ENCODE measurements at places on chromosomes 12 and 14.
A peak's percentile ranks its signal among the peaks of the same experiment; 100 is the strongest.

DNA sequence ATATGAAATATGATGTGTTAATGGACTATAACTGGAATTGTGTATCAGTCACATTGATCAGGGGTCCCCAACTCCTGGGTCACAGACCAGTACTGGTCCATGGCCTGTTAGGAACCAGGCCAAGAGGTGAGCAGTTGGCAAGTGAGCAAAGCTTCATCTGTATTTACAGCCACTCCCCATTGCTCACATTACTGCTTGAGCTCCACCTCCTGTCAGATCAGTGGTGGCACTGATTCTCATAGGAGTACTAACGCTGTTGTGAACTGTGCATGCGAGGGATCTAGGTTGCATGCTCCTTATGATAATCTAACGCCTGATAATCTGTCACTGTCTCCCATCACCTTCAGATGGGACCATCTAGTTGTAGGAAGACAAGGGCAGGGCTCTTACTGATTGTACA lies 72.3 kb downstream of the CDK17 start:
- peak; percentile 40 for DNase-seq

DNA sequence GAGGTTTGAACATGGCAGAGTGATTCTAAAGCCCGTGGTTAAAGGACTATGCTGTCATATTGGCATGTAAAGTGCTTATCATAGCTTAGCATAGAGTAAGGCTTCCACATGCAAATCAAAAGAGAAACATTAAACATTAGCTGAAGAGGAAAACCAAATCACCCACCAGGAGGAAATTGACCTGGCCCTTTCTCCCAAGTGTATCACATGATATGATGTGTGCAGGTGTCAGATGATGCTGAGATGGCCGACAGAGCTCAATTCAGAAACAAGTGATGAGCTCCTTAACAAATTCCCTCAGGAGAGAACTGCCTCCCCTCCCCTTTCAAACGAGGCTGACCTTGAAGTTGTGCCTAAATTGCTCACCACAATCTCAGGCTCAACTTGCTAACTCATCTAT lies 217.1 kb upstream of the BTG1 start:
- no peak for DNase-seq

- DNase-seq = no peak
Measured at GRCh38 chr12:86249851-86250250, 6.3 kb downstream of the MGAT4C start.

- DNase-seq = no peak
Measured at GRCh38 chr14:103867523-103867953, 20.2 kb upstream of the PPP1R13B start.

DNA sequence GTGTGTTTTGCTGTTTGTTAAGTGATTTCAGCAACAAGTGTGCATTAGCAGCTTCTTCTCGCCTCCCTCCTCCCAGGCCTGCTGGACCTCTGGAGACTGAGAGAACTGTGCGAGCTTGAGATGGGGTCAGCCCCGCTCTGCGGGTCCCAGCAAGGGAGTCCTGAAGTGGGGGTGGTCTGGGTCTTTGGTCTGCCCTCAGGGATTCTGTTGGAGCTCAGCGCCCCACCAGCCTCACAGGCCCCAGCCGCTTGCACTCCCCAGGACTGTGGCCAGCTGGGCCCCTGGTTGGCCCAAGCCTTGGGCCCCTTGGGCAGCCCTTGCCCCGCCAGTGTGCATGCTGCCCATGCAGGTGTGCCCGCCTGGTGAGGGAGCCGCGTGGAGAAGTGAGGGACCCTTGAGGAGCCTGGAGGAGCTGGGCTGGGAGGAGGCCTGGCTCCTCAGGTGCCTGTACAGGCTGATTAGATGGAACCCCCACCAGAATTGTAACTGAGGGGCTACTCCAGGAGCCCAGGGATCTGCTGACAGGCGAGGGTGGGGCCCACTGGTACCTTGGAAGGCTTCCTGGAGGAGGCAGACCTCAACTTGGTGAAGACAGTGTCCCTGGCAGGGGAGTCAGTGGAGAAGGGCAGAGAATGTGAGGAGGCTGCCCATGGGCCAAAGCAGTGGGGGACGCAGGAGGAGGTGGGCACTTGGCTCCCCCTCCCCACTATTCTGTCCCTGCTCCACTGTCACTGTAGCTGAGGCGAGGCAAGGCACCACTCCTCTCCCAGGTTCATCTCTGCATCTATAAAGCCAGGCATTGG lies 56.7 kb downstream of the BEGAIN start:
- no peak for DNase-seq

DNA sequence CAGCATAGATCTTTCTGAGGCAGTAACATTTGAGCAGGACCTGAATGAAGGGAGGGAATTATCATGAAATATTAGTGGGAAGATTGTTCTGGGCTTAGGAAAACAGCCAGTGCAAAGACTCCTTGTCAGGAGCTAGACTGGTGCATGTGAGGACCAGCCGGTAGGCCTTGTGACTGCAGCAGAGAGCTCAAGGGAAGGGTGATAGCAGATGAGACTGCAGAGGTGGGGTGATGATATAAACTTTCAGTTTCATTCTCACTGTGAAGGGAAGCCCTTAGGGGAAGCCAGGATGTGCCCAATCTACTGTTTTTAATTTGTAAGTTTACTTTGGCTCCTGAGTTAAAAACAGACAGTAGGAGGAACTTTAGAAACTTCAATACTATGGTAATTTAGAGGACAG lies 12.4 kb downstream of the IL22 start:
- DNase-seq = no peak

DNA sequence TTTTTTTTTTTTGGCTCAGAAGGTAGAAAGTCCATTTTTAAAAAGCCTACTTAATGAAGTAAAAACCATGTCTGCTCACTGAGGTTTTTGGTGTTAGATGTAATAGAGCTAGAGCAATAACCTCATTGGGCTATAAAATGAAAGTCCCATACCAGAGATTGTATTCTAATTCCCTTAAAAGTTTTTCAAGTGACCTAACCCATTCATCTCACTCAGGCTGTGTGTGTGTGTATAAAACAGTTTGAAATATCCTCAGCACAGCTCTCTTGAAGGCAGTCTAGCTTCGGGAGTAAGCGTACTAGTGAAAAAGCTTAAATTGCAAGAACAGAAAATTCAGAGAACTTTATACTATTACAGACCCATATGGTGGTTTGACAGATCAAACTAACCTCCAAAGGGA lies 313.8 kb downstream of the CEP128 start:
- DNase-seq = no peak

GRCh38 chr14:81113176-81113575 lies 107.6 kb downstream of the GTF2A1 start:
- DNase-seq = no peak

GRCh38 chr12:126551869-126552268 lies 1486.6 kb downstream of the AACS start:
- DNase-seq = no peak

DNA sequence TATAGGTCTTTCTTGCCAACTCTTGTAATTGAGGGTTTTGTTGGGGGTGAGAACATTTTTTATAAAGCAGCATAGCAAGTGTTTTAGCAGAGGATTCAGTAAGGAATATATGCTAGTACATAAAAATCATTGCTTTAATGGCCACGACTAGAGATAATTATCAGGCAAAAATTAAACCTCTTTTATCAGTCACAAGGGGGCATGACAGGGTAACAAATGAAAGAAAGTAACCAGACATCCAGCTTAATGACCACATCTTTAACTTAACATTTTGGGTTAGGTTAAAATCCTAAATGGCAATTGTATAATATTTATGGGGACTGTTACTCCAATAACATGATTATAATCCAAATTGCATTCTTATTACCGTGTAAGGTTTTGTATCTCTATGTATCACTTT lies 119.6 kb downstream of the LRRIQ1 start:
- peak; percentile 55 for DNase-seq

- DNase-seq = no peak
Measured at GRCh38 chr14:75310295-75311111, 31.9 kb downstream of the FOS start.

DNA sequence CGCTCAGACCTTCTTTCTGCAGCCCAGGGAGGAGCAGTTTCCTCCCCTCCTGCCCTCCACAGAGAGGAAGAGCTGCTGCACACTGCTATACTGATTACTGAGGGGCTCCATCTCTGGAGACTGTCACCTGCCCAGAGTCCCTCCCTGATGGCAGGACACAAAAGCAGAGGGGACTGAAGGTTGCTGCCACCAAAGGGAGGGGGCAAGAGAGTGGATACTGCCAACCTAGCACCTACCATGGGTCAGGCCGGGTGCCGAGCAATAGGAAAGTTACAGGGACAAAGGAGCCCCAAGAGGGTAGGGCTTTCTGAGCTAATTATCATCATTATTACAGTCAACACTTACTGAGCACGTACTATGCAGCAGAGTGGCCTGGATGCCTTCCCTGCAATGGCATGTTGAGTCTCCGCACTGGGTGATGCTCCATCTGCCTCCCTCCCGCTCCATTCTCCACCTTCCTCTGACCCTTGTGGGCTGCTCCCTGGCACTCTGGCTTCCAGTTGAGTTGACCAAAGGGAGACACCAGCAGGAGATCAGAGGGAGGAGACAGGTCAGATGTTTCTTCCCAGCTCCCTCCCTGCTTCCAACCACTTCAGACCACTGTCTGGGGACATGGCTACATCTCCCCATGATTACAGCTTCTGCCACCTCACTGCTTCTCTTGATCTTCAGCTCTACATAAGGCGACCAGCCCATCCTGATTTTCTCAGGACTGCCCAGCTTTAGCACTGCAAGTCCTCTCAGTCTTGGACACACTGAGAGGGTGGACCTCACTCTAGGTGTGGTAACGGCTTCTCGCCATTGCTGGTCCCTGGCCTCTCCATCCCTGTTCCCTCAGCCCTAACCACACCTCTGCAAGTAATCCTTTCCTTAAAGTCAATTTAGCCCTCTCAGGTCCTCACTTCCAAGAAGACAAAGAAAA lies 2.6 kb upstream of the KRT79 start:
- no peak for DNase-seq

- no peak for DNase-seq
Measured at GRCh38 chr14:70180718-70181117, 8.0 kb downstream of the SLC8A3 start.

GRCh38 chr14:60317609-60318008 lies 68.6 kb downstream of the PPM1A start:
- DNase-seq = no peak

- peak; percentile 49 for DNase-seq
Measured at GRCh38 chr12:23376238-23376637, 573.2 kb downstream of the SOX5 start.

DNA sequence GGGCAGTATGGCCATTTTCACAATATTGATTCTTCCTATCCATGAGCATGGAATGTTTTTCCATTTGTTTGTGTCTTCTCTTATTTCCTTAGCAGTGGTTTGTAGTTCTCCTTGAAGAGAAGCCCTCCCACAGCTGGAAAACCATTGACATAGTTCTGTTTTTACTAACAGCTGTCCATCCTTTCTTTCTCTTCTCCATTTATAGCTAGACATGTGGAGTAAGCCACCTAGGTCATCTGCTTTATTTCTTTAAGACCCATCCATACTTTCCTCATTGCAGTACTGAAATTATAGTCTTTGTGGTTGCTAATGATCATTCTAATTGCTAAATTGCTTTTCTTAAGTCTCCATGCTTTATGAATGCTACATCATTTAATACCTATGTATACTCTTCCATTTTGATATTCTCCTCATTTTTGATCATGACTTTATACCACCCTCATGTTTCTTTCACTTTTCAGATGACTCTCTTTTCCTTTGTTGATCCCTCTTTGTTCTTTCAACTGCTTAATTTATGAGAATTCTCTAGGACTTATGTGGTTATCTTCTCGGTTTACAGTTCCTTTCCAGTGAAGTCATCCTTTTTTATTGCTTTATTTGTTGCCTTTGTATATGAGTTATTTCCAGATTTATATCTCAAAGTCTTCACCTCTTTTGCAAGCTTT lies 114.2 kb downstream of the PCNX1 start:
- no peak for DNase-seq

DNA sequence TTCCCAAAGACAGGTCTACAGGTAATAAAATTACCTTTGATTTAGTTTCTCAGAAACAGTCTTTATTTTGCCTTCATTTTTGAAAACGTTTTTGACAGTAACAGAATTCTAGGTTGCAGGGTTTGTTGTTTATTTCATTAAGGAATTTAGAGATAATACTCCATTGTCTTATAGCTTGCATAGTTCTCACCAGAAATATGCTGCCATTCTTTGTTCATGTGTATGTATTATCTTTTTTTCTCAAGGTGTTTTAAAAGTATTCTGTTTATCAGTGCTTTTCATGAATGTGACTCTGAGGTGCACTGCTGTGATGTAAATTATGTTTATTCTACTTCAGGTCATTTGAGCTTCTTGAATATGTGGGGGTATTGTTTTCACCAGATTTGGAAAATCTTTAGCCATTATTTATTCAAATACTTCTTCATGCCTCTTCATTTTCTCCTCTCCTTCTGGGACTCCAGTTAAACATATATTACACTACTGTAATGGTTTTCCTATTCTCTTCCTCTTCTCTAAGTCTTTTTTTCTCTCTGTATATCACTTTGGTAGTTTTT lies 32.7 kb downstream of the ZNF605 start:
- DNase-seq = no peak

- no peak for DNase-seq
Measured at GRCh38 chr14:101833045-101833444, 71.5 kb downstream of the PPP2R5C start.

GRCh38 chr12:42810006-42810405 lies 220.5 kb upstream of the PRICKLE1 start:
- no peak for DNase-seq

GRCh38 chr12:64004641-64005040 lies 160.1 kb downstream of the SRGAP1 start:
- no peak for DNase-seq

- no peak for DNase-seq
Measured at GRCh38 chr14:53954551-53955228, 1.9 kb downstream of the BMP4 start.

DNA sequence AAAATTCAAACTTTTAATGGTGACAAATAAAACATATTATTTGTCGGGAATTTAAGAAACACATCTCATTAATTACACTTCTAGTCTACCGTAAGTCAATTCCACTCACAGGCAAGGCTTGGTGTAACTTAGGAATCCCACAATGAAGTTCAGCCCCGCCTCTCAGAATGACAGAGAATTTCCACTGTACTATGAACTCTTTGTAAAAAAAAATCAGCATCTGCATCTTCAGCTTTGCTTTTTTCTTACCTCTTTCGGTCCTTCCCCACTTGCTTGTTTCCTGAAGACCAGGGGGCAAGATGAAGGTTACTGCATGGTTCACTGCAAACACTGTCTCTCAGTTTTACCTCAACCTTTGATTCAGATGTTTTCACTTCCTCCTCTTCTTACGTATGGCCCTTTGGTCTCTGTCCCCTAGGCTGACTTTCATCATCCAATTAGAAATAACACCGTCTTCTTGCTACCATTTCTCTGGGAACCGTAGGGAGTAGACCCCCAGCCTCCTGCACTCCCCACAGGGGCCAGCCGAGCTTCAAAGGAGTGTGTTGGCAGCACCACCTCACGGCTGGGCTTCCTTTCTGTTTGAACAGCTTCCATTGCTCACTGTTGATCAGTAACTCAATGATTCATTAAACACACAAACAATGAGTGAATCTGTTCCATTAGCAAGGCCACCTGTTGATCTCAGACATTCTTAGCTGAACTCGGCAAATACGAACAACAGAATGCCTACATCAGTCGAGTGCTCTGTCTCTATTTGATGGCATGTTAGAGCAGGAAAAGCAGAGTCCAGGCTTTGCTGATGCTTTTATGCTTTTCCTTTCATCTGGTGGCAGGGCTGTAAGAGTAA lies 343.0 kb downstream of the BMP4 start:
- DNase-seq = no peak

Data from T47D (cell line).